ENCODE measurements at places on chromosomes 13 and 19. TPM values are rescaled to one million over a fixed set of nuclear protein-coding genes. Genes with fewer than 3 reads are reported as not detected.
A peak's percentile ranks its signal among the peaks of the same experiment; 100 is the strongest.

The CGB2 gene
- polyA plus RNA-seq: not detected

The CEACAM8 gene
- polyA plus RNA-seq: not detected

The GIPC3 gene
- 0.76 TPM for polyA plus RNA-seq

GRCh38 chr13:26026211-26026610 is 25.6 kb downstream of the SHISA2 start:
- no peak overlapping the region for H3K27ac ChIP-seq
- no peak overlapping the region for H3K4me3 ChIP-seq
- H3K4me1 ChIP-seq: no peaks in the 10 kb centered on the region
- peaks cover 4% of the 10 kb centered on the region for H3K36me3 ChIP-seq

DNA sequence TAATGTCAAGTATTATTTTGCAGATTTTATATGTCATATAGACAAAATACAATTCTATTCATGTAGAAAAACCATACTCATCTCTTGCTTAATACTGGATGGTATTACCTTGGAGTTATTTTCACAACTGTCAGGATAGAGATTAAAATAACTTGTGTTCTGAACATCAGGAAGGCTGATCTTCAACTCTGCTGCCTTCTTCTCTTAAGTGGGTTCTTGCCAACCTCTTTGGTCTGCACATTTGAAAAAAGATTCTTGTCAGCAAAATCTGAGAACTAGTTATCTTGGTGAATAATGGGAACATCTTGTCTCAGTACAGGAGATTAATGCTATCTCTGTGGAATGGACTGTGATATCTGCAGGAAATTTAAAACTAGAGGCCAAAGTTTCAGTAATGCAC is 95.2 kb upstream of the FAM216B start:
- H3K27ac ChIP-seq: no peak overlapping the region
- peaks cover 8% of the 10 kb centered on the region for H3K27me3 ChIP-seq
- H3K4me3 ChIP-seq: no peak overlapping the region
- no peak for DNase-seq
- H3K36me3 ChIP-seq: peaks cover 6% of the 10 kb centered on the region

DNA sequence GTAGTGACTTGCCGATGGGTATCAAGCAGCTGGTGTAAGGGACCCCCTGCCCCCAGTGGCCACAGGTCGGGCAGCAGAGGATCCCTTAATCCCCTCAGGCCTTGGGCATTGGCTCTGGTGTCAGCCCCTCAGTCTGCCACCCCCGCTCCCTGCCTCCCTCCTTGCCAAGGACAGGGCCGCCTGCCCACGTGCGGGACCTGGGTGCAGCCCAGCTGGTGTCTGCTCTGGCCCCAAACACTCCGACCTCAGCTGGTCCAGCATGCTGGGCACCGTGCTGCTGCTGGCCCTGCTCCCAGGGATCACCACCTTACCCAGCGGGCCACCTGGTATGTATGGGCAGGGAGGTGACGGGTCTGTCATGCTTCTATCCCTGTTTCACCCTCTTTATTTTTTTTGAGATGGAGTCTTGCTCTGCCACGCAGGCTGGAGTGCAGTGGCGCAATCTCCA is at the start of gene TGFBR3L:
Gene TGFBR3L, plus strand, starts transcription at position 233 of the 448 bp plus-strand sequence.
- H3K36me3 ChIP-seq: peaks cover 30% of the 10 kb centered on the region
- no peak for DNase-seq
- H3K4me1 ChIP-seq: peaks cover 23% of the 10 kb centered on the region
- peaks cover 13% of the 10 kb centered on the region for H3K27me3 ChIP-seq

- H3K4me1 ChIP-seq: no peaks in the 10 kb centered on the region
- no peak for DNase-seq
- H3K27me3 ChIP-seq: peaks cover 3% of the 10 kb centered on the region
- H3K4me3 ChIP-seq: no peak overlapping the region
- no peaks in the 10 kb centered on the region for H3K36me3 ChIP-seq
These were observed 8.8 kb upstream of the LRCH1 start for GRCh38 chr13:46544208-46544607.

GRCh38 chr19:7637374-7638256 is 705 bp downstream of the STXBP2 start:
- DNase-seq: no peak
- H3K4me3 ChIP-seq: peak overlapping the region; percentile 87
- no peaks in the 10 kb centered on the region for H3K27me3 ChIP-seq
- H3K4me1 ChIP-seq: peaks cover 20% of the 10 kb centered on the region
- peak overlapping the region; percentile 91 for H3K27ac ChIP-seq

DNA sequence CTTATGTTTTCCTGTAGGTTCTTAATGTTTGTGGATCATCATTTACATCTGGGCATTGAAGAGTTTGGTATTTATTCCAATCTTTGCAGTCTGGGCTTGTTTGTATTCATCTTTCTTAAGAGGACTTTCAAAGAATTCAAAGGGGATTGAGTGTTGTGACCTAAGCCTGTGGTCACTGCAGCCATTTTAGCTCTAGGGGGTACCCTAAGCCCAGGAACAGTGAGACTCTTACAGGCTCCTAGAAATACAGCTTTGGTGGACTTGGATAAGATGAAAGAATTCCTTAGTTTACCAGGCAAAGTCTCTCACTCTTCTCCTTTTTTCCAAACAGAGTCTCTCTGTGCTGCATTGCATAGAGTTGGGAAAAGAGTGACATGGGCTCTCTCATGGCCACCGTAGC is 2539.0 kb upstream of the PCDH20 start:
- no peak overlapping the region for H3K4me3 ChIP-seq
- no peaks in the 10 kb centered on the region for H3K27me3 ChIP-seq
- no peak overlapping the region for H3K27ac ChIP-seq
- no peak for DNase-seq

- no peak overlapping the region for H3K4me3 ChIP-seq
- no peak overlapping the region for H3K27ac ChIP-seq
- peaks cover 44% of the 10 kb centered on the region for H3K4me1 ChIP-seq
- no peaks in the 10 kb centered on the region for H3K36me3 ChIP-seq
These were observed 23.3 kb upstream of the BCL3 start for GRCh38 chr19:44725251-44725650.
